ENCODE measurements at places on chromosomes 5 and 9. TPM values are rescaled to one million over a fixed set of nuclear protein-coding genes. Genes with fewer than 3 reads are reported as not detected.

- H3K4me1 ChIP-seq: no peaks in the 10 kb centered on the region
- no peak for DNase-seq
- H3K27ac ChIP-seq: no peak overlapping the region
Measured at GRCh38 chr9:136470792-136471469, 11.9 kb downstream of the SEC16A start.

DNA sequence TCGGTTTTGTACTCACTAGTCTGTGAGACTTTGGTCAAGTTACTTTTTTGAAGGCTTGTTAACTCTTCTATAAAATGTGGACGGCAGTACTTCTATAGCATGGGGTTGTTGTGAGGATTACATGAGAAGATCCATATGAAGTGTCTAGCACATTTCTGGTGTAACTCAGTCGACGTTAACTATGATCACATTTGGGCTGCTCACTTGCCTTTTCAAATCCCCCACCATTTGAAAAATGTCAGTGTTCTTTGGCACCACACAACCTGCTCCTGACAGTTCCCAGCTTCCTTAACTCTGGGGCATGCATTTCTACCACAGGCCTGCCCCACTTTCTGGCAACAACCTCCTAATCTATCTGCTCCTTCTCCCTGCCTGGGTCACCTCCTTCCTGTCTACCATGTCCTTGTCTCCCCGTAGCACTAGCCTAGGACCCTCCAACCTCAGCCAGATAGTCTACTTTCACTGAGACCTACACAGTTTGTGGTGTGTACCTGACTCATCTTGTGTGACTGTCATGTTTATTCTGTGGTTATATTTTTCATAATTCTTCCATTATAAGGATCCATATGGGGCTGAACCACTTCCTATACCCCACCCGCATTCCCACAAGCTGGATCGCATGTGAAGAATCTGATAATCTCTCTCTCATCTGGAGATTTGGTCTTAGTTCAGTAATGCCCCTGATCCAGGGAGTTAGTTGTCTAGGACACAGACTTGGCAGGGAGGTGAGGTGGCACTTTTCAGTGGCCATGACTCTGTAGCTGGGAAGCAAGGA lies 30.2 kb upstream of the BASP1 start:
- no peaks in the 10 kb centered on the region for H3K36me3 ChIP-seq
- peaks cover 7% of the 10 kb centered on the region for H3K4me1 ChIP-seq
- DNase-seq: no peak
- H3K27me3 ChIP-seq: peaks cover 10% of the 10 kb centered on the region
- H3K27ac ChIP-seq: no peak overlapping the region

- peak; percentile 92 for DNase-seq
- H3K27ac ChIP-seq: peak overlapping the region; percentile 100
- peaks cover 68% of the 10 kb centered on the region for H3K4me1 ChIP-seq
- H3K27me3 ChIP-seq: no peaks in the 10 kb centered on the region
- H3K4me3 ChIP-seq: no peak overlapping the region
Measured at GRCh38 chr5:132263548-132264261, 6.2 kb downstream of the PDLIM4 start.

DNA sequence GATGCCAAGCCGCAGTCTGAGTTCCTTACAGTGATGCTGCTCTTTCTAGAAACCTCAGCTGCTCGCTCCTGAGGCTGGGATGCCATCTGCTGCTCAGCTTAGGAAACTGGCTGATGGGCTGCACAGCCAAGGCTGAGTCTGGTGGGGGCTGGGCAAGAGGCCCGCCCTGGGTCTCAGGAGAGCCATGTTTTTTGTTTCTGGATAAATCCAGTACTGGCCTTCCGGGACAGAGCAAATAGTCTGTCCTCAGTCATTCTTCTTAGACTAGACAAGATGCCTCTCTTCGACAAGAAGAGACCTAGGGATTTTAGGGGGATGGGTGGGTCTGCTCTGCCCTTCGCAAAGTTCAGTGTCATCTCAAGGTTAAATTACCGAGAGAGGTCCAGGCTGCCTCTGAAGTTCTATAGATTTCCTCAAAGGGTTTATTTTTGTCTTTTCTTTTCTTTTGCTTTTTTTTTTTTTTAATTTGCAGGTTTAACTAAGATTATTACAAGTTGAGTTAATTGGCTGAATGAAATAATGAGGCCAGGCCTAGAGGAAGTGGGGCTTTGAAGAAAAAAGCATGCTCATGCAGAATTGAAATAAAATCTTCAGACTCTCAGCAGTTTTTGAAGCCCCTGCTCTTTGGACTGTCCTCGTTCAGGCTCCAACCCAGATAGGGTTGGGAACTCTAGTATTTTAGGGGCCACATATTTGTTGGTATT lies 30.6 kb upstream of the MATR3 start:
- peak overlapping the region; percentile 50 for H3K27ac ChIP-seq
- H3K4me1 ChIP-seq: peaks cover 18% of the 10 kb centered on the region
- H3K36me3 ChIP-seq: no peaks in the 10 kb centered on the region
- no peaks in the 10 kb centered on the region for H3K27me3 ChIP-seq
- DNase-seq: peak; percentile 93

DNA sequence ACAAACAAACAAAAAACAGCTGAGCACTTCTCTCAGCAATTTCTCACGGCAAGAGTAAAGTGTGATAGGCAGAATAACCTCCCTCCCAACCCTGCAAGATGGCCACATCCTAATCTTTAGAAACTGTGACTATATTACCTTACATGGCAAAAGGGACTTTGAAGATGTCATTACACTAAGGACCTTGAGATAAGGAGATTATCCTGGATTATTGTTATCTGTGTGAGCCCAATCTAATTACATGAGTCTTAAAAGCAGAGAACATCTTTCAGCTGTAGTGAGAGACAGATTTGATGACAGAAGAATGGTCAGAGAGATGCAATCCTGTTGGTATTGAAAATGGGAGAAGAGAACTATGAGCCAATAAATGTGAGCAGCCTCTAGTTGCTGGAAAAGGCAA lies 347.9 kb downstream of the CDH9 start:
- no peaks in the 10 kb centered on the region for H3K4me1 ChIP-seq
- no peaks in the 10 kb centered on the region for H3K36me3 ChIP-seq
- H3K27ac ChIP-seq: no peak overlapping the region
- no peaks in the 10 kb centered on the region for H3K27me3 ChIP-seq
- DNase-seq: no peak

GRCh38 chr9:129823542-129823934 lies 398 bp downstream of the TOR1A start:
- peaks cover 58% of the 10 kb centered on the region for H3K36me3 ChIP-seq
- peaks cover 11% of the 10 kb centered on the region for H3K4me1 ChIP-seq
- peak overlapping the region; percentile 77 for H3K27ac ChIP-seq
- H3K4me3 ChIP-seq: peak overlapping the region; percentile 93
- no peak for DNase-seq
- H3K27me3 ChIP-seq: no peaks in the 10 kb centered on the region

DNA sequence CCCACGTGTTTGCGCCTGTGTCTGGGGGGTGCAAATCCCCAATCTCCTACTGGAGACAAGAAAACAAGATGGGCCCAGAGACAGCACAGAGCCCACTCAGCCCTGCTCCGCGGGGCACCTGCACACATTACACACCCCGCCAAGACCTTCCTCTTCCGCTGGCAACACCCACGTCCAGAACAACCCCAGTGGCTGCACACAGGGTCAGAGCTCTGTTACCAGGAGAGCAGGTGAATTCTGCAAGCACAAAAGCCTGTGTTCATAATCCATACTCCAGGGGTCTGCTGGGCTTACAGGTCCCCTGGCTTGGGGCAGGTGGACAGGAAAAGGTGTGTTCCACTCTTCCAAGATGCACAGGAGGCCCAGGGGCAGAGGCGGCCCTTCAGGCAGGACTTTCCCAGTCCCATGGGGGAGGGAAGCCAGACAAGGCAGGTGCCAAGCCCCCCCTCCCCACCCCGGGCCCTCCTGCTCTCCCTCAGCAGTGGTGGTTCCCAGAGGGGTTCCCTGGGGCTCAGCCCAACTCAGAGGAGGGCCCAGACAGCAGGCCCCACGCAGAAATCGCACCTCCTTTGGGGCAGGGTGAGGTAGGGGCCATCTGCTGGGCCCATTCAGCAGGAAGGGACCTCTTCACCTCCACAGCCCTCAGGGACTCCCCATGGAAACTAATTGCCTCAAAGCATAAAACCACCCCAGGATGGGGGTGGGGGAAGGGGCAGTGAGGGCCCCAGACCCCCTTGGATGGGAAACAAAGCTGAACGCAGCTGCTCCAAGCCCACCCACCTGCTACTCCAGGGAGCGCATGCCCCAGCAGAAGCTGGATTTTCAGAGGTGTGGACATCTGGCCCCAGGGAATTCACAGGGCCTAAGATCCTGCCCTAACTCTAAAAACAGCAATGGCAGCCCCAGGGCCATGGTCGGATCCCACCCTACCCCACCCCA lies 105.3 kb downstream of the VAV2 start:
- H3K27me3 ChIP-seq: no peaks in the 10 kb centered on the region
- no peak overlapping the region for H3K4me3 ChIP-seq
- no peaks in the 10 kb centered on the region for H3K4me1 ChIP-seq

- no peak overlapping the region for H3K4me3 ChIP-seq
- H3K27me3 ChIP-seq: no peaks in the 10 kb centered on the region
- H3K27ac ChIP-seq: peak overlapping the region; percentile 38
- DNase-seq: no peak
- H3K4me1 ChIP-seq: peaks cover 10% of the 10 kb centered on the region
Measured at GRCh38 chr9:128523199-128523925, 18.8 kb downstream of the GLE1 start.

DNA sequence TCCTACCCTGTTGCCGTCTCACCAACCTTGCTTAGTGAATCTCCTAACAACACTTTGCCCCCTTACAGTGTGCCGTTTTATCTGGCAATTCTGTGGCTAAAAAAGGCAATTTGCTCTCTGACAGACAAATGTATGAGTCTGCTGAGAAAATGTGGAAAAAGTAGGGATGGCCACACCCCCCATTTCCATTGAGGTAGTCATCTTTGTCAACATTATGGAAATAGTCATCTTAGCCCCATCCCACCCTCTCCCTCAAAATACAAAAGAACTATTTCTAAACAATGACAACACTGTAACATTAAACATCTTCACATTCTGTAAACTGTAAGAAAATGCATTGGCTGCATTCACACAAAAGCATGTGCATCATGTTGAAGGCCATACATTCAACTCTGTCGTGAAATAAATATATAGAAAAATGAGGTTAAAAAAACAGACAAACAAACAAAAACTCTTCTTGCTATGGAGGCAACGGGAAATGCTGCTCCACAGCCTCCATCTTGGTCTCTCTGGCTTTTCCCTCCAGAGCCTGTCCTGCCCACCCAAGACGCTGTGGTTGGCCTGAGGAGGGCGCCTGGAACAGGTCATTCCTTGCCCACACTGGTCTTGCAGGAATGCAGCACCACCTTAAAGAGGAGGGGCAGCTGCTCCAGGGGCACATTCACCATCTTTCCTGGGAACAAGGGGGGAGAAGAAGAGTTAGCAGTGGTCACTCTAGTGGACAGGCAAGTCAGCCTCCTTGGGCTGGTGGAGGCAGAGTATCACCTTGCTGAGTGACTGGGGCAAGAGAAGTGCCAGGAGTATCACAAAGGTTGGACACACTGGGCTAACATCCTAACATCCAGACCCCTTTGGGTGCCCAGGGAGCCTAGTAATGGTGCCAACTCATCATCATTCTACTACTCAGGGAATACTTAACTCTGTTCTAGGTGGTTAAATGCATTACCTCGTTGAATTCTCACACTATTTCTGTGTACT lies 15.2 kb upstream of the NR5A1 start:
- H3K4me3 ChIP-seq: no peak overlapping the region
- no peaks in the 10 kb centered on the region for H3K36me3 ChIP-seq
- no peak for DNase-seq

DNA sequence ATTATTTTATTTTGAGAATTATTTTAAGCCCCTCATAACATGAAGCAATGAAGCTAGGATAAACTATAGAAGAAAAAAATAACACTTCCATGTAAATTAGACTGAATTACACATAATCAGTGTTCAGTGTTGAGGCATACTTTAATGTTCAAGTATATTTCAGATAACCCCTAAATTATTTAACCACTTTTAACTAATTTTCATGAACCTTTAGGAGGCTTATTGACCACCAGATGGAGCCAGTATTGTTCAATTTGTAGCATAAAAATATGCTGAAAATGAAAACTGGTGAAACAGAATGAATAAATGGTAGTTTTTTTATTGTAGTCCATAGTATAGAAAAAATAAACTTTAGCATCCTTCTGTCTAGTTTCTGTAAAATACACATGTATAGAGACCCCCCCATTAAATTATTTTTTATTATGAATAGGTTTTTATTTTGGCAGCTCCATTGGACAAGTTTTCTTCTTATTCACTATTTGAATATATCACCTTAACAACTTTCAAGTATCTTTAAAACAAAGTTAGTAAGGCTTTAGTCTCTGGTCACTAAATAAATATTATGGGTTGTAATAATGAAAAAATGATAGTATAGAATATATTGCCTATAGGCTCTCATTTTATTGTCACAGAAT lies 190.1 kb downstream of the CWC27 start:
- DNase-seq: no peak
- no peaks in the 10 kb centered on the region for H3K27me3 ChIP-seq
- no peaks in the 10 kb centered on the region for H3K36me3 ChIP-seq
- H3K27ac ChIP-seq: no peak overlapping the region
- H3K4me3 ChIP-seq: no peak overlapping the region

- H3K27me3 ChIP-seq: no peaks in the 10 kb centered on the region
- DNase-seq: no peak
- no peaks in the 10 kb centered on the region for H3K4me1 ChIP-seq
- H3K4me3 ChIP-seq: no peak overlapping the region
Measured at GRCh38 chr5:57887851-57888621, 405.4 kb upstream of the ACTBL2 start.

GRCh38 chr5:115907177-115907576 lies 55.1 kb upstream of the LVRN start:
- no peak for DNase-seq
- no peak overlapping the region for H3K27ac ChIP-seq
- H3K27me3 ChIP-seq: no peaks in the 10 kb centered on the region
- H3K4me1 ChIP-seq: no peaks in the 10 kb centered on the region

- H3K27ac ChIP-seq: peak overlapping the region; percentile 81
- H3K4me1 ChIP-seq: peaks cover 41% of the 10 kb centered on the region
- no peaks in the 10 kb centered on the region for H3K27me3 ChIP-seq
- DNase-seq: no peak
- no peaks in the 10 kb centered on the region for H3K36me3 ChIP-seq
- H3K4me3 ChIP-seq: peak overlapping the region; percentile 31
Measured at GRCh38 chr9:107732781-107733522, 243.4 kb upstream of the KLF4 start.

Gene SLC36A3
- not detected for total RNA-seq

Gene GCNT4
- total RNA-seq: 3.6 TPM

Gene SRD5A1
- total RNA-seq: 2.9 TPM

Gene RNF145
- 50.5 TPM for total RNA-seq

Measured in esophagus muscularis mucosa (tissue), 4 donors.